NCI-H345 (cell line): ENCODE measurements at places on chromosomes 6 and 20.

- DNase-seq = peak; percentile 33
Measured at GRCh38 chr6:41503827-41504465, 42.2 kb upstream of the FOXP4 start.

- DNase-seq = no peak
Measured at GRCh38 chr6:2687456-2687855, 63.3 kb downstream of the MYLK4 start.

GRCh38 chr20:24086121-24086520 lies 97.5 kb upstream of the GGTLC1 start:
- DNase-seq = no peak

DNA sequence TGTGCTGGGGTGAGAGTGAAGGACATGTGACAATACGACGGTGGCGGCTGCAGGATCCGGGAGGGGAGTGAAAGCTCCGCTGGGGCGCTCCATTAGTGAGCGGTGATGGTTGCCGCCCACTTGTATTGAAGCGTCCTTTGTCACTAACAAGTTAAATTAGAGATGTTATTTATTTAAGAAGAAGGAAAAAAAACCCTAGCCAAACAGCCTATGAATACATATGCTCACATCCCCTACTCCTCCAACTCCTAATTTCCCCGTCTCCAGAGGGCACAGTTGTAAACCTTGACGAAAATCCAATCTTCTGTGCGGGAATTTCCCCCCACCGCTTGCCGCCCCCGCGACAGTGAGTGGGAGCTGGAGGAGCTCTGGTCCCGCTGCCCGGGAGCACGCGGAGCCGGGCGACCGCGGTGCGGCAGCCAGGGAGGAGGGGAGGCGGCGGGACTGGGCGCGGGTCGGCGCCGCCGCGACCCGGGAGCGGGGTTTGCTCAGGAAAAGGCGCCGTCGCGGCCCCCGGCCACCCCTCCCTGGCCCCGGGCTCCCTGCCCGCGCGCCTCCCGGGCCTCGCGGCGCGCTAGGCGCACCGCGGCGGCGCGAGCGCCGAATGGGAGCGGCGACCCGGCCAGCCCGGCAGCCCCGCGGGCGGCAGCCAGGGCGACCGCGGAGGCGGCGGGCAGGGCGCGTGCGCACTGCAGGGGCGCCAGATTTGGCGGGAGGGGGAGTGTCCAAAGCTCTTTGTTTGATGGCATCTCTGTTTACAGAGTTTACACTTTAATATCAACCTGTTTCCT lies at the start of gene MYB:
TSS of gene MYB (plus strand) at position 767 of the 791 bp plus-strand sequence. CDS start 206 bp downstream, outside the sequence.
- peak; percentile 85 for DNase-seq

DNA sequence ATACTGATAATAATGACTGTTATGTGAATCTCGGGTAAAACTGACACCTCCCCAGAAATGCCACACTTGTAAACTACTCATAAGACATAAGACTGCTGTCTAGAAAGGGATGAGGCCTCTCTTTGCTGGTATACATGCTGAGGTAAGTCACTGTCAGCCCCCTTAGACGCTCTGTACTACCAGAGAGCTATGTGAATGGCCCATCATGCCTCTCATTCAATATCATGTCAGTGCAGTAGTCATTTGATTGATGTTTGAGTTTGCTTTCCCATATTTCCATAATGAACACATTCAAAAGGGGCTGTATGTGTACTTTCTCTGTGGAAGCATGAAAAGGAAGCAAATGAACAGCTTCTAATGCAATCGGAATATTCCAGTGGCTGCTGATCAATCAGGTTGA lies 119.4 kb upstream of the AGPAT4 start:
- no peak for DNase-seq

DNA sequence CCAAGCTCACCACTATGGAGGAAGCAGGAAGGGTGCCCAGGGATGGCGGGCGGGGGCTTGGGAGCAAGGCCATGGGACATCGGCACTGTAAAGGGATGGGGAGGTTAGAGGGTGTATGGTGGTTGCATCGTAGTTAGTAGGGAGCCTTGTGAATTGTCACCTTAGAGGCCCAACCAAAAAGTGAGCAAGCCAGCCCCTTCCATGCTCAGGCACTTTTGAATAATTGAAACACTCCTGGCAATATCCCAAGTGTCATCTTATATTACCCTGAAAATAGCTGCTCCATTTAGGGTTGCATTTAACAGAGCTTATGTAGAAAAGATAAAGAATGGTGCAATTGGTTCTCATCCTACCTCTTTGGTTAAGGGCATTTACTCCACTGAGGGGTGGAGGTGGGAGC lies 169.2 kb downstream of the SAMD5 start:
- no peak for DNase-seq

DNA sequence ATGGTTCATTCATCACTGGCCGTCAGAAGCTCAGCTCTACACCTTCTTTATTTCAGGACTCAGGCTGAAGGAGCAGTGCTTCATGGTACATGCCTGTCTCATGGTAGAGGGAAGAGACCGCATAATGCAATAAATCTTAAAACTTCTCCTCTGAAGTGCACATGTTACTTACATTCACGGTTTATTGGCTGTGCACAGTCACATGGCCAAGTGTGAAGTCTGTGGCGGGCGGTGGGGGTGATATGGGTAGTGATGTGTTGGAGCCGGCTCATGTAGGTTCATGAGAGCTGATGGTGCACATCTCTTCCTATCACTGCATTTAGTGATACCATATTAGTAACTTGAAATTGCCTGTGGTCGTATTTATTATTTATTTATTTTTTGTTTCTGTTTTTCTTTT lies 102.9 kb downstream of the CTNNBL1 start:
- DNase-seq = no peak

GRCh38 chr6:31075528-31075927 lies 36.8 kb downstream of the C6orf15 start:
- no peak for DNase-seq

GRCh38 chr6:43739642-43740091 lies 30.3 kb upstream of the VEGFA start:
- peak; percentile 59 for DNase-seq

- DNase-seq = no peak
Measured at GRCh38 chr6:101393829-101394251, 332 bp downstream of the GRIK2 start.

DNA sequence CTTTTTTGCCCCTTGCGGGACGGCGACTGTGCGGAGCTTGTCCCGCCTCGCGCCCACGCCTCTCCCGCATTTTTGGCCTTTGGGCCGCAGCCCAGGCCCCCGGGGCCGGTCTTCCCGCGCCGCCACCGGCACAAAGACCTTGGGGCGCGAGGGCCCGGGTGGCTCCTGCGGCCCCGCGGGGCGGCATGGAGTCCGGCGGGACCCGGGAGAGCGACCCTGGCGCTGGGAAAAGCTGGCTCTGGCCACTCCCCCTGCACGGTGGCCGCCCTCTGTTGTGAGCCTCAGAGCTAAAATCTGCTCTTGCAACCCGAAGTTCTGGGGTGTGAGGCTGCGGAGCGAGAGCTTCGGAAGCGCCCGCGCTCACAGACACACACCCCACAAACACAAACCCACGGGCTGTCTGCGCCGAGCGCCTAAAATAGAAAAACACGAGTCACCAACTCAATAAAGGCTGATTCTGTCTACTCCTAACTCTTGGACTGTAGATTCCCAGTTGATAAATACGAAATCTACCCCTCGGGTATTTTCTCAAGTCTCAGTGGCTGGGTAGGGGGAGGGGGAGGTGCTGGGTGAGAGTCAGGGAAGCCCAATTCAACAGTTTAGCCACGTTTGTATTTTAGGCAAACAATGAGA lies 496 bp upstream of the BEND3 start:
- peak; percentile 68 for DNase-seq

GRCh38 chr6:21327326-21328112 lies 266.0 kb upstream of the SOX4 start:
- peak; percentile 95 for DNase-seq

GRCh38 chr6:137968455-137968804 lies 101.4 kb downstream of the TNFAIP3 start:
- no peak for DNase-seq

DNA sequence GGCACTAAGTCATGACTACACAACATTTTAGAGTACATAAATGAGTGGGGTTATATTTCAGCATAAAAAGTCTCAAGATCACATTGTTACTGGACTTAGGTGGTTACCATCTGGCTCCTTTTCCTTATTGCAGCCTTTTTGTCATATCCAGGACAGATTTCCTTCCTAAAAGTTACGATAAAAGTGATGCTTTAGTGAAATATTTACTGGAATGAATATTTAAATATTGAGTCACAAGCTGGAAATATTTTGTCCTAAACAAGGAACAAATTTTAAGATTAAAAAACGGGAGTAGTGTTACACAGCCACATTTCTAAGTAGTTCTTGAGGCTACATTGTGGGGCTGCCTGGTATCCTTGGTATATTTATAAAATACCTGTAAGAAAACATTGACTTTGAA lies 52.2 kb downstream of the CDC40 start:
- DNase-seq = no peak

GRCh38 chr6:63303476-63303875 lies 16.3 kb downstream of the LGSN start:
- DNase-seq = no peak

- DNase-seq = peak; percentile 45
Measured at GRCh38 chr6:122833021-122833491, 44.0 kb downstream of the SMPDL3A start.

DNA sequence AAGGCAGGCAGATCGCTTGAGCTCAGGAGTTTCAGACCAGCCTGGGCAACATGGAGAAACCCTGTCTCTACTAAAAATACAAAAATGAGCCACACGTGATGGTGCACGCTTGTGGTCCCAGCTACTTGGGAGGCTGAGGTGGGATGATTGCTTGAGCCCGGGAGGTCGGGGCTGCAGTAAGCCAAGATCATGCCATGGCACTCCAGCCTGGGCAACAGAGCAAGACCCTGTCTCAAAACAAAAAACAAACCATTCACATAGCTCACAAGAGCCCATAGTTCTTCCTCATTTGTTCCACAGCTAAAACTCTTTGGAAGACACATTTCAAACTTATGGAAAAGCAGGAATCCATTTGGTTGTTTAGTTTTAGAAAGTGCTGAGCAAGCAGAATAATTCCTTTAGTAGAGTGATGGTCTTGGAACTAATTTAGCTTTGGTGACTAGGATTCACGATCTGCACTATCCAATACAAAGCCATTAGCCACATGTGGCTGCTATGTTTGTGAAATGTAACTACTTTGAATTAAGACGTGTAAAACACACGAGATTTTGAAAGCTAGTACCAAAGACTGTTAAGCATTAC lies 4.1 kb downstream of the ZNFX1 start:
- no peak for DNase-seq
